ENCODE measurements at places on chromosomes 16 and 17.

- no peak for DNase-seq
Observed at GRCh38 chr17:76830987-76831715, 37.1 kb upstream of the MGAT5B start.

- no peak for DNase-seq
Observed at GRCh38 chr17:50668025-50668837, 33.5 kb downstream of the ABCC3 start.

DNA sequence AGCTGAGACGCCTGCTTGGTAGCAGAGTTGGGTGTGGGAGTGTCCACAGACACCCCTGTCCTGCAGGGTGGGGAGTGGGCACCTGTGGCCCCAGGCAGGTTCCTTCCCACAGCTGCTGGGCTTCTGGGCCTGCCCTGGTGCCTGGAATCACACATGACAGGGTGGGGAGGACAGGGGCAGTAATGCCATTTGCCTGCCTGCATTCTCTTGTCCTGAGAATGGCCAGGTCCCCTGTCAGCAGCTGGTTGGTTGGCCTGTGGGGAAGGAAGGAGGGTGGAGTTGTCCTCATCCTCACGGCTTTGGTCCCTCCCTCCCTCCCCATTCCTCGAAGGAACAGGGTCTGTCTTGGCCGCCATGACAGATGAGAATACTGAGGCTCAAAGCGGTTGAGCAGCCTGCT, 5.2 kb downstream of the PRSS53 start:
- no peak for DNase-seq

DNA sequence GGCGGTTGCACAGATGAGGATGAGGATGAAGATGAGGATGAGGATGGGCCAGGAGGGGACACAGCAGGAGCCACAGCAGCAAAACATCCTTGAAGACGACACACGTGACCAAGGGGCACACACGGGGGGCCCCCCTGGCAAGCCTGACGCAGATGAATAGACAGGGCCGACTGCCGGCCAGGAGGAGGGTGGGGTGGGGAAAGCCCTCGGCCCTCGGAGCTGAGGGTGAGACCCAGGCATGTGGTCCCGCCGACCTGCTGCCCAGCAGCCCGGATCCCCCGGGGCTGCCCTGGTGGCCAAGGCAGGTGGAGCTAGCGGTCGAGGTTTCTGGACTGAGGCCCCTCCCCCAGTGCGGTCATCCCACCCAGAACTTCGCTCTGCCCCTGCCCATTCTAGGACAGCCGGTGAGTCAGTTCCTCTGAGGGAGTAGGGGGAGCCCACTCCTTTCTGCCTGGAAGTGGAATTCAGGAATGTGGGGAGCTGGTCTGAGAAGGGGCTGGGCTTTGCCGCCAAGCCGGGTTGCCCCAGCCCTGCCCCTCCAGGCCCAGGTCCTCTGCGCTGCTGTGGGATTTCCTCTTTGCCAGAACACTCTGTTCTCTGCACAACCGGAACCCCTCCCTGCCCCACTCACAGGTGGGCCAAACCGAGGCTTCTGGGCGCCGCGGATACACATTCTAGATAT, 9.9 kb downstream of the CYGB start:
- DNase-seq, result peak; percentile 63

- peak; percentile 54 for DNase-seq
Observed at GRCh38 chr17:1532836-1533602, 16.6 kb upstream of the INPP5K start.

DNA sequence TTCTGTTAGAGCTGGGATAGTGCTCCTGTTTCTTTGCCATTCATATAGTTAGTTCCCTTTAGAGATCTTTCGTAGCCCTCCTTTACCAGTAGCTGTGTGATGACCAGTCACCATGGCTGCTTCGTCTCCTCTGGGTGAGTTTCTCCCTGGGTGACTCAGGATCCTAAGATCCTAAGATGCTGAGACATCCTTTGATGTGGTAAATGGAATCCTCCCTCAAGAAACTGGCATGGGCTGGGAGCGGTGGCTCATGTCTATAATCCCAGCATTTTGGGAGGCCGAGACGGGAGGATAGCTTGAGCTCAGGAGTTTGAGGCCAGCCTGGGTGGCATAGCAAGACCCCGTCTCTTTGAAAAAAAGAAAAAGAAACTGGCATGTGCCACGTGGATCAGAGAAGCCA, 5.9 kb downstream of the PHAF1 start:
- DNase-seq, result no peak

DNA sequence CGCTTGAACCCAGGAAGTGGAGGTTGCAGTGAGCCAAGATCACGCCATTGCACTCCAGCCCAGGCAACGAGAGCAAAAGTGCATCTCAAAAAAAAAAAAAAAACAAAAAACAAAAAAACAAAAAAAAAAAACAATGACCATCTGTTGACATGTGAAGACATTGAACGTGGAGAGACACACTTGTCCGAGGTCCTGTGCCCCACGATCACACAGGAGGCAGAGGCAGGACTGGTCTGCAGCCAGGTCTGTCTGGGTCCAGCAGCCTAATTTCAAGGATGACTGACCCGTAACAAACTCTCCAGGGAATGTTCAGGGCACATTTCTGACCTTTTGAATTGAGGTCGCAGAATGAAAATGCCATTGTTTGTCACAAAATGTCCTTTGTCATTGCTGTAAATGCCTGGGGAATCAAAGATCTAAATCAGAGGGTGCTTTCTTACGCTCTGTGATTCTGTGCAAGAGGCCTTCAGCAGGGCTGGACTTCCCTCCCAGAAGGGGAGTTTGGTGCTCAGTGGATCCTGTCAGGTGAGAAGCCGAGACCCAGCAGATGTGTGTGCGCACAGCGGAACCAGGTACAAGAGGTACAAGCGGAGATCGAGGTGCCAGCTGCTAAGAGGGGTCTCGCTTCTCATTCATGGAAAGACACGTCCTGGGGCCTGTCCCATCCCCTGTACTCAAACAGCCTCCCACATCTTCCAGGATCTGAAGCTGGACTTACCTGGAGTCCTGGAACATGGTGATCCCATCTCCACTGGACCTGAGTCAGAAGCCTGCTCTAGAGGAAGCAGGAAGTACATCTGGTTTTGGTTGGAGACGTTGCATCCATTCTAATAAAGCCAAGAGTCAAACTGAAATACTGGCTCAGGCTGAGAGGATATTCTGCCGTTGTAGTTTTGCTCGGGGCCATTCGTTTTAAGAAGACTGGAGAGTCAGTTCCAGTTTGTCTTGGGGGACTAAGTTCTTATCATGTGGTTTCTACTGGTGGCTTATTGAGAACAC, 95.8 kb downstream of the IRF8 start:
- DNase-seq, result no peak

DNA sequence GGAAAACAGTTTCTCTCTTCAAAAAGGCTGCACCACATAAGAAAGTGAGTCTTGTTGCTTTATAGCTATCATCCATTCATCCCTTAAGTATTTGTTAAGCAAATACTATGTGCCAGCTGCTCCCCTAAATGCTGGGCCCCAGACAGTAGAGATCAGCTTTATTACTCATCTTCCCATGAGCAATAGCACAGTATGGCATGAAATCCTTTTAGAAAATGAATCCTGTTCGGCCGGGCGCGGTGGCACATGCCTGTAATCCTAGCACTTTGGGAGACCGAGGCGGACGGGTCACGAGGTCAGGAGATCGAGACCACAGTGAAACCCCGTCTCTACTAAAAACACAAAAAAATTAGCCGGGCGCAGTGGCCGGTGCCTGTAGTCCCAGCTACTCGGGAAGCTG, 99.5 kb downstream of the MYO1D start:
- DNase-seq, result no peak

GRCh38 chr17:80986046-80986445, 5.6 kb upstream of the CHMP6 start:
- DNase-seq, result no peak
